Tracheal epithelial cell (primary cell): ENCODE measurements at places on chromosomes 16 and 17. TPM values are rescaled to one million over a fixed set of nuclear protein-coding genes. Genes with fewer than 3 reads are reported as not detected.

The VAT1L gene
- not detected in 2 replicates for total RNA-seq

The PRAC2 gene
- not detected in 2 replicates for total RNA-seq

The MYH2 gene
- not detected in 2 replicates for total RNA-seq

The KCNAB3 gene
- total RNA-seq = under 0.01 TPM in 1 of 2 replicates, not detected in the other

The MYH10 gene
- 33.0 and 35.9 TPM in 2 replicates for total RNA-seq

The HOXB1 gene
- not detected in 2 replicates for total RNA-seq

The KRTAP3-1 gene
- not detected in 2 replicates for total RNA-seq

The ABI3 gene
- total RNA-seq = not detected in 2 replicates

The CBX4 gene
- 16.6 and 42.8 TPM in 2 replicates for total RNA-seq

The HBA2 gene
- total RNA-seq = not detected in 2 replicates

The CSF3 gene
- total RNA-seq = 0.96 TPM in 1 of 2 replicates, not detected in the other

The AOC3 gene
- under 0.01 and 0.24 TPM in 2 replicates for total RNA-seq

The TBL3 gene
- 65.9 and 82.9 TPM in 2 replicates for total RNA-seq

The CCL8 gene
- total RNA-seq = not detected in 2 replicates

The PRSS27 gene
- total RNA-seq = under 0.01 and 0.96 TPM in 2 replicates

The PDILT gene
- not detected in 2 replicates for total RNA-seq

The ARL5C gene
- total RNA-seq = not detected in 2 replicates
